Pons (tissue), 1 donor: ENCODE measurements at places on chromosomes 6 and 20.

DNA sequence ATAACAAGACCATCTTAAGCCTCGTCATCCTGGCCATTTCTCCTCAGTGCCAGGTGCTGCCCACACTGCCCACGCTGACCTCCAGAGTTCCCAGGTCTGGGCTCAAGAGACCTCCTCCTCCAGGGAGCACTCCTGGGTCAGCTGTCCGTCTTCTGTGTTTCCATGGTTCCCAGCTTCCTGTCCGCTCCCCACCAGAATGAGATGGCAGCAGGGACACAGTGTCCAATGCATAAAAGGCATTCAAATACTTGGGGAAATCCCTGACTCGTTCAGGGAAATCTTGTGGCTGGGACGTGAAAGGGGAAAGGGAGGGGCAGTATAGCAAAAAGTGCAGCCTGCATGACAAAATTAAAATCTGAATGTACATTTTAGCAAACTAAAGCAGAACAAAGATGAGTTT lies 54.3 kb downstream of the SLC23A2 start:
- DNase-seq = no peak

- DNase-seq = no peak
Observed at GRCh38 chr20:16861708-16862107, 113.5 kb downstream of the OTOR start.

DNA sequence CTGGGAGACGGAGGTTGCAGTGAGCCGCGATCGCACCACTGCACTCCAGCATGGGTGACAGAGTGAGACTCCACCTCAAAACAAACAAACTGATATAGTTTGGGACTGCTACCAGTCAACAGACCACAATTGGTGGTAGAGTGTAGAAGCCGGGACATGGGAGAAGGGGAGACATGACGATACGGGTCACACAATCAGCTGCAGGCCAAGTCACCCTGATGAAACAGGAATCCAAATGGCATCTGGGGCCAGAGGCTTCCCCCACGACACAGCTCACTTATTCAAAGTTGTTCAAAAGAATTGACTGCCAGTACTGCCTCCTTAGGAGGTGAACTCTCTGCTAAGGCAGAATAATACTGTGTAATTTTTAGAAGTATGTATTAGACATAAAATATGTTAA lies 27.5 kb downstream of the AMD1 start:
- DNase-seq = no peak

DNA sequence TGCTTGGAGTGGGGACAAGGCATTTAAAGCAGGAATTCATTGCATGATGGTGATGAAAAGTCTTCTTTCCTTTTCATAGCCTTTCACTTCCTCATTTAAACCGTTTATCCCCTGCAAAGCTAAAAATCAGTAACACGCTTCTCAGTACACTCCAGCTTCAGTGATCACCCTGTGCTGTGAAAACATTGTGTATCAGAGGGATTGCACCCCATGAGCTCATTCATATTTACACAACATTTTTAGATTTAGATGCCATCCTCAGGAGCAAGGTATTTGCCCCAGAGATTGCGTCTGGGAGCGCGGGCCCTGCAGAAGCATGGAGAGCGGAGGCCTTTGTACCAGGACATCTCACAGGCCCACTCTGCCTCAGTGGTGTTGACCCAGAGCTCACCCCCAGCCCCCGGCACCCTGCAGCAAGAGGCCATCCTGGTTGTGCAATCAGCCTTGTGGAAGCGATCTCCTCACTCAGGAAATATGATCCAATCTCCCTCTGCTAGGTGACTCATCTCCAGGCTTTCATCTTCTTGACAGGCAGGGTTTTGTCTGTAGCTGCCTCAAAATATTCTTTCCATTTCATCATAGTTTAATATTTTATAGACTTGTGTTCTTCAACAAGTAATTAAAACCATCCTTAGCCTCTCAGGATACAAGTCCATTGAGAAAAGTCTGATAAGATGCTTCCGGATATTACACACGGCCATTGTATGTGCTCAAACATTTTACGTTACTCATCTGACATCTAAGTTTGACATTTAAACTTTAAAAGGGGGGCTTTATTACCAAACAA lies 38.9 kb upstream of the THBS2 start:
- DNase-seq = no peak
